Stimulated activated CD8-positive, alpha-beta memory T cell treated with anti-CD3 and anti-CD28 coated beads, Interleukin-7, amount 100 ng/mL, for 1 hour (primary cell): ENCODE measurements at places on chromosomes 11 and 22.

GRCh38 chr11:117239295-117239694 lies 6.8 kb downstream of the RNF214 start:
- no peak for DNase-seq

DNA sequence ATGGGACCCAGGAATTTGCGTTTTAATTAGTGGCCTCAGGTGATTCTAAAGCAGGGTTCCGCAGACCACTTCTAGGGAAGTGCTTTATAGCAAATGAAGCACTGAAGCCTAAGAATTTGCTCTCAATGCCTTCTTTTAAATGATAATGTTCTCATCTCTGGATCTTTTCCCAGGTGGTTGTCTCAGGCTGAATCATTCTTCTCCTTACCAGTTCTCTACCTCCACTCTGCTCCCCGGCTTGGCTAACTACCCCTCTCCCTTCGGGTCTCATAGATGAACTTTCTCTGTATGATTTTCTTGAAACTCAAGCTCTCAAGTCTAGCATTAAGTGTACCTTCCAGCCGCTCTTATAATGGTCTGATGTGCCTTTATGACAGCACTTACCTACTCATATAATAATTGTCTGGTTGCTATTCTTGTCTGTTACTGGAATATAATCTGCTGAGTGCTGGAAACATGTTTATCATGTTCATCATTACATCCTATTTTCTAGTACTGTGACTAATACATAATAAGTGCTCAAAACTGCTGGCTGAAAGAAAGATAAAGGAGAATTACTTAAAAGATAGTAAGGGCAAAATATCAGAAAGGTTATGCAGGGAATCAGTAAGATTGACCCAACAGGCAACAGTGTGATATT lies 195.9 kb upstream of the SESN3 start:
- DNase-seq: no peak

DNA sequence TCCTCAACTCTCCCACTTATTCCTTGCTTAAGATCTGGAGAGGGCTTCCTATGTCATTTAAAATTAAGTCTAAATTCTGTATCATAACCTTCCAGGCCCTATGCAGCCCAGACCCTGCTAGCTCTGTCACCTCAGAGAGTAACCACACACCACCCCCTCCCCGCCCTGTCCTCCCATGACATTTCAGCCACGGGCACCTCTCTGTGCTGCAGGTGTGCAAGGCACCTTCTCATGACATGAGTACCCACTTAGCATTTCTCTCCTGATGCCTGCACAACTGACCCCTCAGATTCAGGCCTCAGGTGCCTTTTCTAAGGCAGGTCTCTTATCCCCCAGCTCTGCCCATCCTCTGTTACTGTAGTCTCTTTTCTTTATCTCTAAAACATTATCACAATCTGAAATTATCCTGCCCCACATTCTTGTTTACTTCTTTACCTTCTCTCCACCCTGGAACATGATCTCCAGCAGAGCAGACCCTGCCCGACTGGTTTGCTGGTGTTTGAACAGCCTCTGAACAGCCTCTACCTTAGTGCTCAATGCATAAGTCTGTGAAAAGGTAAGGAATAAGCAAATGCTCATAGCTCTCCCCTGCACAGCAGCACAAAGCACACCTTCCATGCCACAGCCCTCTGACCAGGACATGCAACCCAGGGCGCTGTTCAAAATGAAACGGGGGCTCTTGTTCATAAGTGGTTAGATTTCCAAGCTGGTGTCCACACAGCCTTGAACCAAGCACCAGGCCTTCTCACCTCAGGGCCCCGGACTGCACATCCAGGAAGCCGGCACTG lies 196.1 kb upstream of the B3GAT1 start:
- DNase-seq: no peak

DNA sequence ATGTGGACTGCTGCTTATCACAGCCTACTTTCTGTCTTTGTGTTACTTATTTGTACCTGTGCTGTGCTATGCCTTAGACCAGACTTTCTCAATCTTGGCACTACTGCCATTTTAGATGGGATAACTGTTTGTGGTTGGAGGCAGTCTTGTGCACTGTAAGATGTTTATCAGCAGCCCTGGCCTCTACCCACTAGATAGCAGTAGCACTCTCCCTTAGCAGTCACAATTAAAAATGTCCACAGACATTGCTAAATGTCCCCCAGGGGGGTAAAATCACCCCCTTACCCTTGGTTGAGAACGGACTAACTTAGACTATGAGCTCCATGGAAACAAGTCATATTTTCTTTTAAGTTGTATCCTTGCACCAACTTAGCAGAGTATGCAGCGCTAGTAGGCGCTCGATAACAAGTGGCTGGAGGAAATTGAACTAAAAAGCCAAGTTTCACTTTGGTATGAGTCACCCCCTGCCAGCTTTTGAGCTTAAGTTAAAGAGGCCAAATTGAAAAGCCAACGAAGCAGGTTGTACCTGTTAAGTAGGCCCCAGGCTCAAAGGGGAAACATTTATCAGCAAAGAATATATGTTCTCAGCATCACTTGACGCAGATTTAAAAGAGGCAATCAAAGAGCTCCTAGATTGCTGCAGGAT lies 304.8 kb upstream of the SORL1-AS1 start:
- no peak for DNase-seq

DNA sequence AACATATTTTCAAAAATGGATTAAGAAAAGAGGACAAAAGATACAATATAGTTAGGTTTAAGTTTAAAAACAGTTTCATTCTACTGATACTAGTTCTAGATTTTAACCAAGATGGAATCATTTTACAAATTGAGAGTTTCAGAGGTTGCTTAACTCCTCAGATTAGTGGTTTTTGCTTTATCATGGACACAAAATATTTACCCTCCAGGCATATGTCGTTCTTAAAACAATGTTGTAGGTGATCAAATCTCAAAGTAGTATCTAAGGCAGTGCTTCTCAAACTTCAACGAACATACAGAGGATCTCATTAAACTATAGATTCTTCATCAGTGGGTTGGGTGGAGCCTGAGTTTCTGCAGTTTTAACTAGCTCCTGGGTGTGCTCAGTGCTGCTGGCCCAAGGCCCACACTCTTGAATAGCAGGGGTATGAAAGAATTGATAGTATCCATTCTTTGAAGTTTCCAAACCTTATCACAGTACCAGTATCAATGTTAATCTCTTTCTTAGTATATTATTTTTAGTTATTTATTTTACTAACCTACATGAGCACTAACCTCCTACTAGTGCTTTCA lies 48.0 kb downstream of the YAP1 start:
- no peak for DNase-seq

DNA sequence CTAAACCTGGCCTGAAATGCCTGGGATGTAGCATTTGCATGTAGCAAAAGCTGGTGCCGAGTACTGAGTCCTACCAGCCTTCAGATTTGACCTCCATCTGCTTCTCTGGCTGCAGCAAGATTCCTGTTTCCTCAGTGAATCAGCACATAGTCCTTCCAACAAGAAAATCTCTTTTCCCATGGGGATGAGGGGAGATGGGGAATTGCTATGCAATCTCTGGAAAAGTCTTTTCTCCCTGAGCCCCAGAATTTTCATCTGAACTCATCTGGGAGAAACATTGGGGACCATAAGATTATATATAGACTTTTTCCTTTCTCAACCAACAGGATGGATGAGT lies 32.0 kb upstream of the YWHAH start:
- DNase-seq: no peak
